ENCODE measurements at places on chromosomes 12 and 14.

DNA sequence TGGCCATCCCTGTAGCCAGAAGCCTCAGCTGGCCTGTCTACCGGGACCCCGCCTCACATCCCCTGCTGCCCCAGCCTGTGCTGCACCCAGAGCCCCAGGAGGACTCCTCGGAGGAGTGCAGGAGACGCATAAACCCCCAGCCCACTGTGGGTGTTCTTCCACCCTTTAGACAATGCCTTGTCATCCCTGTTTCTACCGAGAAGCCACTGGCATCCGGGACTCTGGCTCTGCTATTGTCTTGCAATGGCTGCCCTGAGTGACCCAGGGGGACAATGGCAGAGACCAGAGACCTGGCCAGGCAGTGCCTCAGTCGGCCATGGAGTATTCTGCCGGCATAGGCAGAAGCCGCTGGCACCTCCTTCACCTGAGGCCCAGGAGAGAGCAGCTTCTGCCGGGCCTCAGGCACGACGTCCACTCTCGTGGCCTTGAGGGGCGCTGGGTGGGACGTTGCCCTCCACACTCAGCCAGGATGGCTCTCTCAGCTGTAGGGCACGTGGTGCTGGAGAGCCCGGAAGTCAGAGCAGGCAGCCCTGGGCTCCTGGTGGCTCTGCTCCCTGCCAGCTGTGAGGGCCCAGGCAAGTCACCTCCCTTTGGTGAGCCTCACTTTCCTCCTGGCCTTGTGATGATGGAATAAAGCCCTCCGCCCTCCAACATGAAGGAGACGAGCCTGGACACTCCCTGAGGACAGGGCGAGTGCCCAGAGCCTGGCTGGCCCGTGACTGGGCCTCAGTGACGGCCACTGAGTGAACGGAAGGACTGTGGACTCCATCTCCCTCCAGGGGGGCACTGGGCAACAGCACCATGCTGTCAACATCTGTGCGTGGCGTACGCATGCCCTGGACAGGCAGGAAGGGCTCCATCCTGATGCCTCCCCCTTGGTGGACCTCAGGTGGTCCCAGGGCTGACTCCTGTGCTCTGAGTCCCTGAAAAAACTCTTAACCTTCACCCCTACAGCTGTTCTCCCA lies 41.0 kb downstream of the TRAFD1 start:
- no peak for DNase-seq

DNA sequence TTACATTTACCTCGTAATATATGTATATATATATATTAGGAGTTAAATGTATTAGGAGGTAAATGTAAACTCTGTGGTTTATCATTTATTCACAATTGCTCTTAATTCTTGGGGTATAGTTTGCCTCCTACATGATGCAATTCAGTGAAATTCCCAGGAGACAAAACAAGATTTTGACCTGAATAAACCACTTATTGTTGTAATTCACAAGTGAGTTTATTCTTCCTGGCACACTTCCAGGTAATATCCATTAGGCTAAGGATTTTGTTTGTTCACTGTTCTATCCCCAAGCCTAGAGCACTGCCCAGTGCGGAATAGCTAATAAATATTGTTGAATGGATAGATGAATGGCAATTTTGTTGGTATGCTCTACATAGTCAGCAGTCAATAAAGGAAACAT lies 3.0 kb downstream of the SMIM10L1 start:
- no peak for DNase-seq

DNA sequence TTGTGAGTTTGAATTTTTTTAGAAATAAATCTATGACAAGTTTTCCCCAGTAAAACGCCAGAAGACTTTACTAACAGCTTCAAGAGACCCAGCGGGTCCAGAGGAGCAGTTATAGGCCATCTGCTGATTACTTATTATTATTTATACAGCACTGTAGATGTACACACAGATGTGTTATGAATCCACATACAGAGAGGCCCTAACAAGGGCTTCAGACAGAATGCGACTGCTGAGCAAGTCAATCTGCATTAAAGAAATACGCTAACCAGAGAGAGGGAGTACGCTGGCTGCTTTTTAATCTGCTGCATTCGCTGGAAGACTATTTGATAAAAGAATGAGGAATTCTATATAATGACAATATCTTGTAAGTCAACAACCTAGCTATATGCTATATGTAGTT lies 32.5 kb downstream of the ATF7 start:
- DNase-seq, result no peak

DNA sequence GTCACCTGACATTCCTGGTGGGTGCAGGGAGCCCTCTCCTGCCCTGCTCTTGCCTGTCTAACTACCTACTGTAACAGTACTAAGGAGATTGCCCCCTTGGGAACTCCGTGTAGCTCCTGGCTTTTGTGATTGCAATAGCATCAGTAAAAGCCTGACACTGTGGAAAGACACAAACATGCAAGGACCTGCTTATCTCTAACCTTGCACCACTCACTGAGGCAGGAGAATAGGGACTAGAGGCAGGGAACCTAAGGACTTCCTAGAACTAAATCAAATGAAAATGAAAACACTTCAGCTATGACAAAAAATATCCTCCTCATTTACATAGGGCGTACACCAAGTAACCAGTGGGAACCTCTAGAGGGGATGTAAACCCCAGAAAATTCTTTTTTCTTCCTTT lies 28.5 kb downstream of the TUBA1A start:
- DNase-seq, result no peak

GRCh38 chr14:101219896-101220703 lies 316.6 kb upstream of the RTL1 start:
- DNase-seq, result no peak

GRCh38 chr12:90253136-90253535 lies 544.5 kb upstream of the ATP2B1 start:
- no peak for DNase-seq

DNA sequence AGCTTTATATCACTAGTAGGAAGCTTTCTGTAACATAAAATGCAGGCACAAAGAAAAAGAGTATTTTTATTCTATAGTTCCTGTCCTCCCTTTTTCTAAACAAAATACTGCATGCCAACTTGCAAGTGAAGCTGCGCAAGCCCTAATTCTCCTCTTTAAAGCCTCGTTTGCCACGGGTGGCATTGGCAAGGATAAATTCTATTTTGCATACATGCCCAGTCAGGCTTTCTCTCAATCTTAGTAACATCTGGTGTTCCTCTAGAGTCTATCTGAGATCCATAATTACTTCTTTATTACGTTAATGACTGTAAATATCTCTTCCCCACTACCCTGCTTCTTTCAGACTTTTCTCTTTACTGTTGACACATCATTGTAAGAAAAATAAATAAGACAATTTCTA lies 97.1 kb upstream of the DAAM1 start:
- no peak for DNase-seq

- no peak for DNase-seq
Measured at GRCh38 chr12:32400866-32401265, 1.5 kb downstream of the FGD4 start.

DNA sequence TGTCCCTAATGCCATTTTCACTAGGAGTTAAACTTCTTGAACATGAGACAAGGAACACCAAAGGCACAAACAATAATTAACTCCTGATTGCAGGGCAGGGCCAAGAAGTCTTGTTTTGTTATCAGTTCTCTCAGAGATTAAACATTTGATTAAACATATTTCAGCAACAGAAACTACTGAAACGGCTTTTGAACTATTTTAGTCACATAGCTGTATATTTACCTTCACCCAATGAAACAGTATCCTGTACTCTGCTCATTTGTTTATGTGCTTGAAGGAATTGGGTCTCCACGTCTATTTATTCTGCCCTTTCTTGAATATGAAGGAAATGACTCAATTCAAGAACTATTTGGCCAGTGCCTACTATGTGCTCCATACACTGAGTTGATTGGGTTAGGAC lies 51.3 kb upstream of the PTCSC3 start:
- no peak for DNase-seq

DNA sequence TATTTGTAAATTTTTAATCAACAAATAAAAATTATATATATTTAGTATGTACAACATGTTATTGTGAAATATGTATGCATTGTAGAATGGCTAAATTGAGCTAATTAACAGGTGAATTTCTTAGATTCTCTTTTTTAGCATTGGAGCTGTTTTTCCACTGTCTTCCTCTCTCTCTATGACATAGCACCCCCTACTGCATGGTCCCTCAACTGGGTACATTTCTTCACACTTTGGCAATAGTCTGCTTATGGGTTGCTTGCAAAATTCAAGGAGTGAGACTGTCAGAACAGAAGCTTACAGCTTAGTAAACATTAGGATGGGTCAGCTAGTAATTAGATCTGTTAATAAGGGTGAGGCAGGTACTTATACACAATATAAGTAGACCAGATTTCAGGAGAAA lies 658.5 kb upstream of the MGAT4C start:
- DNase-seq, result no peak

DNA sequence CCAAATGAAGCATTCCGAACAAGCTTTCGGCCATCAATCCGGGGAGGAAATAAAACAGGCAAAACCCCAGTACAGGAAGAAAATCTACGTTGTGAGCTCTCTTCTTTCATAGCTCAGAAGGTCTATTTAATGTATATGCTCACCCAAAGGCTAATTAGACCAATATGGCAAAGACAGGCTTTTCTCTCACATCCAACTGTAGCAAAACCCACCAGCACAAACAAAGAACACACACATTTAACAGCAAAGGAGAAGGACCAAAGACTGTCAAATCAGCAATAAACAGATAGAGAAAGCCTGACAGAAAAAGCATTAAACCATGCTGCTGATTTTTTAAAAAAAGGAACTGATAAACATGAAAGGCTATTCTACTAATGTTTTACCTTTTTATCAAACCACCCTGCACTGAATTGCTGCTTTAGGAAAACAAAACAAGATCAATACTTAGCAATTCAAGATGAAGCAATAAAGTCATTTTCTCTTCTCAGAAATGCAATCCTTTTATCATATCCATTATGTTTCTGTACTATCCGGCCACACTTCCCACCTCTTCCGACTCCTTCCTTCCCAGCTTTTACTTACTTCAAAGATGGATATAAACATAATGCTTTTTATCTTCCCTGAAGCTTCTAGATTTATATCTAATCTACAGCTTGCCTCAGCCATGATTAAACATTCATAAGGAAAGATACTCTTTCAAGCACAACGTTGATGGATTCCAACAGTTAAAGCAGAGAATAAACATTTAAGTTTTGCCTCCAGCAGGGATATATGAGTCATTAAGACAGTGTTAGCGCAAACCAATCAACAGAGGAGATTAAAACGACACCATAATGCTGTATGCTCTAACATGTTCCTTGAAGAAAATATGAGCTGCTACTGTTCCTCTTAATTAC lies 74.6 kb upstream of the BBS10 start:
- DNase-seq, result no peak

DNA sequence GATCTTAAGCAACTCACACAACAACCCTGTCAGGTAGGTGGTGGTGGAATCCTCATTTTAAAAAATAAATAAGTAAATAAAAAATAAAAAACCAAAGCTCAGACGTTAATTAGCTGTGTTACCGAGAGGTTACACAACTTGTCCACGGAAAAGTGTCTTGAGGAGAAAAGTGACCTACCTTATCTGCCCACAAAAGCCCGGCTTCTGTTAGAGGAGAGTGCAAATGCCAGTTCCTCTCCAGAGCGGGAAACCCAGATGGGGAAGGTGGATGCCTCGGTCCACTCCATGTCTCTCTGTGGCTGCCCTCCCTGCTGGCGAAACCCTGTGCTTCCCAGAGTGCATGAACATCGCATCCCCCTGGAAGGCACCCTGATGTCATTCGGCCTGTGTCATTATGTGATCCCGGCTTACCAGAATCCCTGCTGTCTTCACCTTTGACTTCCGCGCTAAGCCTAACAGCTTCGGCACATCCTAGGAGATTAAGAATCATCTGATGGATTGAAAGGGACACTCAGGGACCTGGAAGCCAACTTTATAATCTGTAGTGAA lies 6.4 kb downstream of the MLXIP start:
- DNase-seq, result no peak

DNA sequence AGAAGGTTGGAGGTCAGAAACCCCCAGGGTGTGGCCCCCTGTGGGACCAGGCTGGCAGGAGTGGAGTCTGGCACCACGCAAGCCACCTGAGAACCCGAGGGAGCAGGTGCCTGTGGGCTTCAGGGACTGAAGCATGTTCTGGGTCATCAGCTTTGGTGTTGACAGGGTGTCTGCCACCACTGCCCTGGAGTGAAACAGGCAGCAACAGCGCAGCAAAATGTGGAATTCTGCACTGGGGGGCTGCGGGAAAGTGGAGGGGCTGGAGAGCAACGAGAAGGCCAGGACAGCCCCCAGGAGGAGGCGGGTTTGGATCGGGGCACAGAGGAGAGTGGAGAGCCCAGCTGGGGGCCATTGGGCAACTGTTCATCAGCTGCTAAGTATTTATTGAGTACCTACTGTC lies 15.9 kb downstream of the PHETA1 start:
- DNase-seq, result no peak

DNA sequence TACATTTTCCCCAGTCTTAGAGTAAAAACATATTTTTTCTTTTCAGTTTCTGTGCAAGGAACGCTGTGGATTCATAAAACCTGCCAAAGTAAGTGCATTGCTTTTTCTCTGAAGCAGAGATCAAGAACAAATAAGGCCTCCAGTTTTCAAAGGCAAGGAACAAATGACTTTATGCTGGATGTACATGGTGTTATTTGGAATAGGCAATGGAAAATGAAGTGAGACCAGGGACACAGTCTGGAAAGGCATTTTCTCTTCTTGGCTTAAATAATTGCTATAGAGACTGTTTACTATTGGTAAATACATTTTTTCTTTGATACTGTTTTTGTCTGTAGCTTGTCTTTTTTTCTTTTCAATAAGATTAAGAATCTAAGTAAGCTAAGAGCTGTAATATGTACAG lies 725.9 kb upstream of the MDGA2 start:
- DNase-seq, result no peak

DNA sequence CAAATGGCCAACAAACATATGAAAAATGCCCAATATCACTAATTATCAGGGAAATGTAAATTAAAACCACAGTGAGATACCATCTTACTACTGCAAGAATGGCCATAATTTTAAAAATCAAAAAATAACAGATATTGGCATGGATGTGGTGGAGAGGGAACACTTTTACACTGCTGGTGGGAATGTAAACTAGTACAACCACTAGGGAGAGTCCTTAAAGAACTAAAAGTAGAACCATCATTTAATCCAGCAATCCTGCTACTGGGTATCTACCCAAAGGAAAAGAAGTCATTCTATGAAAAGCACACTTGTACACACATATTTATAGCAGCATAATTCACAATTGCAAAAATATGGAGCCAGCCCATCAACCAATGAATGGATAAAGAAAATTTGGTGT lies 459.7 kb downstream of the GXYLT1 start:
- no peak for DNase-seq

DNA sequence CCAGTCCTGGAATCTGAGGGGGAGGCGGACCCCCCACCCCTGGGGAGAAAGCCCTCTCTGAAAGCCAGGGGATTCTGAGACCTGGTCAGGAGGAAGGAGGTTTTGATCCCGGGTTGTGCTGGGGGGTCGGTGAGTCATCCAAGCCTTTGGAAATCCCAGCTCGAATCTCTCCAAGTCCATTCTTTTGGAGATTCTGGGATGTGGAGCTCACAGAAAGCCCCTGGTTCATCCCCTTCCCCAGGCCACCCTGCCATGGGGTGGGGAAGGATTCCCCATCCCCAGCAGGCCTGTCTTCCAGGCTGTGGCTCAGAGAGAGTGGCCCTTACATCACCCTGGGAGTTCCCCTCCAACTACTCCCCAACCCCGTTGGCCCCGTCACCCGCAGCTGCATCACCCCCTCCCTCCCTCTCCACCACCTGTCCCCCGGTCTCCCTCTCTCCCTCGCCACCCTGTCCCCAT lies 14.3 kb downstream of the EXOC3L4 start:
- DNase-seq, result no peak
